ENCODE measurements at places on chromosomes 4 and X. TPM values are rescaled to one million over a fixed set of nuclear protein-coding genes. Genes with fewer than 3 reads are reported as not detected.

The MAP9 gene
- total RNA-seq, result 17.9 TPM

DNA sequence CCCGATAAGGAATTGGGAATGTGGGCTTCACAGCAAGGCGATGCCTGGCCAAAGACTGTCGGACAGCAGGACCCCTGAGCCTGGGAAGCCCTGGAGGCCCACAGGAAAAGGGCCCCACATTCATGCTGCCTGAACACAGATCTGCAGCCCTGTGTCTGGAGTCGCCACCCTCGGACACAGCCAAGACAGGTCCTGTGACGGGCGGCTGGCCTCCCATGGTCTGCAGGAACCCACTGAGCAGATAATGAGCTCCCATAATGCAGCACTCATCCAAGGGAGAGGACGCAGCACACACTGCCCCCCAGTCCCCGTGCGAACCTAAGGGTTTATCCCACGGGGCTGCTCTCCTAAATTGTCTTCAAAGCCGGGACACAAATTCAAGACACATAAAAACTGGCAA is 30.6 kb downstream of the ZFYVE28 start:
- H3K27me3 ChIP-seq, result peaks cover 57% of the 10 kb centered on the region
- H3K36me3 ChIP-seq, result no peaks in the 10 kb centered on the region
- no peak for DNase-seq
- H3K4me1 ChIP-seq, result peaks cover 20% of the 10 kb centered on the region

GRCh38 chr4:99379571-99379970 is 27.0 kb upstream of the ADH1C start:
- peaks cover 37% of the 10 kb centered on the region for H3K4me1 ChIP-seq
- H3K4me3 ChIP-seq, result no peak overlapping the region
- H3K27ac ChIP-seq, result no peak overlapping the region
- H3K27me3 ChIP-seq, result no peaks in the 10 kb centered on the region

The USP26 gene
- total RNA-seq, result not detected

- H3K4me1 ChIP-seq, result no peaks in the 10 kb centered on the region
- no peaks in the 10 kb centered on the region for H3K36me3 ChIP-seq
- no peak overlapping the region for H3K27ac ChIP-seq
- no peak overlapping the region for H3K4me3 ChIP-seq
- H3K27me3 ChIP-seq, result peaks cover 29% of the 10 kb centered on the region
- DNase-seq, result no peak
Measured at GRCh38 chr4:3835527-3836405, 69.6 kb downstream of the ADRA2C start.

The PPP2R2C gene
- total RNA-seq, result not detected

The CSAG3 gene
- not detected for total RNA-seq

The PF4V1 gene
- total RNA-seq, result 0.78 TPM

DNA sequence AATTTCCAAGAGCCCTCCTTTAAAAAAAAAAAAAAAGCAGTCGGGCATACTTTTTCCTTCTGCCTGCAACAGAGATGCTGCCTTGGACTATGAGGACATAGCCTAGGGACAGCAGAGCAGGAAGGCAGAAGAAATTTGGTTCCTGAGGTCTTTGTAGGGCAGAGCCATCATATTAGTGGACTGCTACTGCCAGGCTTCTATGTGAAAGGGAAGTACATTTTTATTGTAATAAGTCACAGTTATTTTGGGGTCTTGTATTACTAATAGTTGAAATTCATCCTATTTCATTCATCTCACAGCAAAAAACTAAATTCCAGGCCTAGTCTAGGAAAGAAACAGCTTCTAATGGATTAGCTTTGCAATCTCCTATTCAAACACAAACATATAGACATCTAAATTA is 211.2 kb downstream of the NSUN7 start:
- DNase-seq, result no peak
- H3K27ac ChIP-seq, result no peak overlapping the region
- peaks cover 20% of the 10 kb centered on the region for H3K4me1 ChIP-seq
- no peaks in the 10 kb centered on the region for H3K27me3 ChIP-seq
- no peak overlapping the region for H3K4me3 ChIP-seq

The CLTRN gene
- total RNA-seq, result not detected

The BMP15 gene
- total RNA-seq, result not detected

The UGT2B17 gene
- not detected for total RNA-seq

DNA sequence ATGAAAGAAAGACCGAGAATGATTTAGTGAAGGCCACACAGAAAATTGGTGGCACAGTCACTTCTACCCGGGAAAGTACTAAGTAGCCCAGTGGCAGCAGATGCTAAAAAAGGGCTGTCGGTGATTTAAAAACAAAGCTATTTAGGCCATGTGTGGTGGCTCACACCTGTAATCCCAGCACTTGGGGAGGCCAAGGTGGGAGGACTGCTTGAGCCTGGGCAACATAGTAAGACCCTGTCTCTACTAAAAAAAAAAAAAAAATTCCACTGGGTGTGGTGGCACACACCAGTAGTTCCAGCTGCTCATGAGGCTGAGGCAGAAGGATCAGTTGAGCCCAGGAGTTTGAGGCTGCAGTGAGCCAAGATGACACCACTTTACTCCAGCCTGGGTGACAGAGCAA is 144.2 kb downstream of the CBR4 start:
- H3K4me1 ChIP-seq, result peaks cover 87% of the 10 kb centered on the region
- H3K4me3 ChIP-seq, result no peak overlapping the region
- peak overlapping the region; percentile 82 for H3K27ac ChIP-seq
- no peaks in the 10 kb centered on the region for H3K27me3 ChIP-seq

The VCX3A gene
- total RNA-seq, result 0.63 TPM

DNA sequence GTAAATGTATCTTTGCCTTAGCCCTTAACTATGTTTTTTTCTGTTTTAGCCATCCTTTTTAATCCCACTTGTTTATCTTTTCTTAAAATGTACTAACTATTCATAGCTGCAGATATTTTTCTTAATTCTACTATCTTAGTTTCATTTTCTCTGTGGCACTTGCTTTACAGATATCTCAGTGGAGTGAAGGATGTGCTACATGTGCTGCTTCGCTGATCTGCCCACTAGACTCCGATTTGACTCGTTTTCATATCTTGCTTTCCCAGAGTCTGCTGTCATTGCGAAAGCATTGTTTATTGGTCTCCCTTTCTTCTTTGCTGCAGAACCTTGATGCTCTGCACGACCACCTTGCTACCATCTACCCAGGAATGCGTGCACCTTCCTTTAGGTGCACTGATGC is 30.6 kb downstream of the GUCY1B1 start:
- peaks cover 18% of the 10 kb centered on the region for H3K4me1 ChIP-seq
- peaks cover 26% of the 10 kb centered on the region for H3K36me3 ChIP-seq
- H3K27ac ChIP-seq, result no peak overlapping the region
- no peak for DNase-seq
- H3K4me3 ChIP-seq, result no peak overlapping the region

GRCh38 chr4:85919200-85919887 is 440.5 kb downstream of the MAPK10 start:
- H3K27ac ChIP-seq, result no peak overlapping the region
- H3K4me1 ChIP-seq, result peaks cover 5% of the 10 kb centered on the region
- H3K27me3 ChIP-seq, result no peaks in the 10 kb centered on the region
- no peak for DNase-seq
- H3K36me3 ChIP-seq, result peaks cover 10% of the 10 kb centered on the region

The TEX11 gene
- total RNA-seq, result not detected

DNA sequence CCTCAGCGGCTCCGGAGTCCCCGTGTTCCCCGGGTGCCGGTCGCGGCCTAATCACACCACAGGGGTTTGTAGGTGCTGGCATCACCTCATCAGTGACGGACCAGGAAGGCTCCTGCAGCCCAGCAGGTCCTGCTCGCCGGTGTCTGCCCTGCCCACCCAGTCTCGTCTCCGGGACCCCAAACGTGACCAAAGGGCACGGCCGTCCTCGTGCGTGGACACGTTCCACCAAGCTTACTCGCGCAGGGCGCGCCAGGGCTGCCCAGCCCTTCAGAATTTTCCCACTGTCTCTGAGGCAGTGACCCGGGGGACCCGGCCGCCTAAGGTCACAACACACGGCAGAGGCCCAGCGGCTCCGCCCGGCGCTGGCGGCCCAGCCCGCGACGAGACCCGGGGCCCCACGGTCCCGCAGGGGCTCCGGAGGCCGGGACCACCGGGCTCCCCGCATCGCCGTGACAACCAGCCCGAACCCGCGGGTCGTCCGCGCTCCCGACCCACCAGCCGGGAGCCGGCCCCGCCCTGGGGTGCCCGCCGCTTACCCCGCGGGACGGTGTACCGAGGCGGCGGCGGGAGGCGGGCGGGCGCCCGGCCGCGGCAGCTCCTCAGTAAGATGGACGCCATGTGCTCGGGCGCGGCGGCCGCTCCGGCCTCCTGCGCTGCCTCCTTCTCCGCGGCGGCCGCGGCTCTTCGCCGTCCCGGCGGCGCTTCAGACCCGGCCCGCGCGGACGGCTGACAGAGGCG is 454 bp downstream of the LETM1 start:
- DNase-seq, result no peak
- H3K27ac ChIP-seq, result peak overlapping the region; percentile 56
- no peaks in the 10 kb centered on the region for H3K27me3 ChIP-seq
- H3K36me3 ChIP-seq, result peaks cover 2% of the 10 kb centered on the region
- H3K4me1 ChIP-seq, result peaks cover 32% of the 10 kb centered on the region

DNA sequence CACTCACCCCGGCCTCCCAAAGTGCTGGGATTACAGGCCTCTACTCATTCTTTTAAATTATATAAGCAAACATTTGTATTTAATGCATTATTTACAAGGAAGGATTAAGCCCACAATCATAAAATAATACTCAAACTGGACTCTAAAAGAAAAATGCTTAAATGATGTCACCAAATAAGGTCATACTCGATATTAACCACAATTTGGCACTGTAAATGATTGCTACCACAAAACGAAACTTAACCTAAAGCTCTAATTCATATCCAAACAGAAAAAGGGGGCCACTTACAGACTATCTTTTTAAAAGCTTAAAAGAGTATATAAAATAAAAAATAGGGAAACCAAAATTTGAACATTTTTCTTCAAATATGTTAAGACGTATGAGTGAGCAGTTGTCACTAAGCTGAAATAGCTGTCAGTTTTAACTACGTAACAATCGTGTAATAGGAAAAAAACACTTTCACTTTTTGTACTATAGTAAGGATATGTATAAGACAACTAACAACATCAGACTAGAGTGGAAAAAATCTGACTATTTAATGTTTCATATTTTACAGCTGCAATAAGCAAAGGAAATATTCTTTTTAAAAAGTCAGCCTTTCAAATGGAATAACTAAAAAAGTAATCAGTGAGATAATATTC is 108.2 kb upstream of the GPR34 start:
- H3K4me1 ChIP-seq, result no peaks in the 10 kb centered on the region
- no peak overlapping the region for H3K27ac ChIP-seq
- peaks cover 9% of the 10 kb centered on the region for H3K36me3 ChIP-seq
- no peak overlapping the region for H3K4me3 ChIP-seq
- DNase-seq, result no peak
